DMS79 (cell line): ENCODE measurements at places on chromosomes 13 and 19.

DNA sequence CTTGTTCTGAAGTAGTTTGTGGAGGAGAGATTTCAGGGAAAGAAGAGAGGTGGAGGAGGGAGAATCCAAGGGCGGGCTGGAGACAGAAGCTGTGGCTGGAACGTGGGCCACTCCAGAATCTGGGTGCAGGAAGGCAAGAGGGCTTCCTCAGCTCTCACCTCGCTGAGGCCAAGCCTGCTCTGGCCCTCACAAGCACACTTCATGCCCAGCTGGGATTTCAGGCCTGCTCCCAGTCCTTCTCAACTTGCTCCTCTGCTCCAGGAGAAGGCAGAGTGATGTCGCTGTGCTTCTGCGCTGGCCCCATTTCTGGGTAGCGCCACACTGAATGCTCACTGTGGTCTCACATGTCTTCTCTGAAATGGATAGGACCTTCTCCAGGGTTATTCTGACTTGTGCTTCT, 328.8 kb downstream of the FGF9 start:
- no peak for DNase-seq

DNA sequence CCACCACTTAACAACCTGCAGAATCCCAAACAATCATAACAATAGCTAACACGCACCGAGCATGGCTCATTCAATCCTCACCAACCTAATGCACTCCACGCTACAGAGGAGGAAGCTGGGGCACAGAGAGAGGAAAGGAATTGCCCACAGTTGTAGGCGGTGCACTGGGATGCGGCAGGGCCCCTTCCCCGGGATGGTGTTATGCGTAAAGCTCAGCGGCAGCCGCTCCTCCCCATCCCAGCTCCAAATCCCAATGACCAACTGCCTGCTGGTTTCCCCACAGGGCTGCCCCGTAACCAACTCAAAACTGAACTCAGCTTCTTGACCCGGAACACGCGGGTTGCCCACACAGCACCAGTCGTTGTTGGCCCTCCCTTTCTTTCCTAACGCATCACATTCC, 42.2 kb downstream of the SERP2 start:
- DNase-seq, result no peak

DNA sequence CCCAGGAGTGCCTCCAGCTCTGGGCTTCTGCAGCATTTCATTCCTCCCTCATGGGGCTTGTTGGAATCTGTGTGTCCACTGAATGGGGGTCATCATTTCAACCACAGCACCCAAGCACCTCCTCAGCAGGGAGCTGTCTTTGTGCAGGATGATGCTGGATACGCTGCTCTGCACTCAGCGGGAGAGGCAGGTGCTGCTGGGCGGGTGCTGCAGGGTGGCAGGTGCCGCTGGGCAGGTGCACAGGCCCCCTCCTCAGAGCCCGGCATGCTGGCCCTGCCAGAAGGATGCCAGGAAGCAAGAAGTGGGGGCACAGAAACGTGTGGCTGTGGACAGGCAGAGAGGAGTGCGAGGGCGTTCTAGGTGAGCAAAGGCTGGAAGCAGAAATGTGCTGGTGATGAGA, 121.8 kb upstream of the VSTM2B start:
- DNase-seq, result peak; percentile 52

GRCh38 chr13:106561551-106562170, 6.3 kb downstream of the ARGLU1 start:
- no peak for DNase-seq

DNA sequence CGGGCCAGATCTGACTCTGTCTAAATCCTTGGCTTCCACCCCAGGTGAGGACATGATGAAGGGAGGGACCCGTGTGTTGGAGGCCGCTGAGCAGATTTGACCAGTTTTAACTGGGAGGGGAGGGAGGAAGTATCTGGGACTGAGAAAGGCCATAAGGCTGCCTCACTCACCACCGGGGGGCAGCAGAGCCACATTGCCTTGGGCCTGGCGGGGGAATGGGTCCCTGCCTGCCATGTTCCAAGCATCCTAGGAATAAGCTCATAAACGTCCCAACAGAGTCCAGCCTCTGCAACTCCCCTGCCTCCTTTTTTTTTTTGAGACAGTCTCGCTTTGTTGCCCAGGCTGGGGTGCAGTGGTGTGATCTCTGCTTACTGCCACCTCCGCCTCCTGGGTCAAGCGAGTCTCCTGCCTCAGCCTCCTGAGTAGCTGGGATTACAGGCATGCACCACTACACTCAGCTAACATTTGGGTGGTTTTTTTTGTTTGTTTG, 15.5 kb downstream of the MAST3 start:
- DNase-seq, result peak; percentile 39

- no peak for DNase-seq
Observed at GRCh38 chr19:5977222-5977784, 637 bp downstream of the RANBP3 start.

GRCh38 chr19:35973487-35973886, 21.5 kb upstream of the SDHAF1 start:
- no peak for DNase-seq

GRCh38 chr19:3459965-3460582, 20.3 kb downstream of the SMIM24 start:
- DNase-seq, result no peak

- no peak for DNase-seq
Observed at GRCh38 chr19:44602081-44602480, 11.3 kb upstream of the IGSF23 start.

- no peak for DNase-seq
Observed at GRCh38 chr13:106129273-106129672, 406.2 kb downstream of the EFNB2 start.

DNA sequence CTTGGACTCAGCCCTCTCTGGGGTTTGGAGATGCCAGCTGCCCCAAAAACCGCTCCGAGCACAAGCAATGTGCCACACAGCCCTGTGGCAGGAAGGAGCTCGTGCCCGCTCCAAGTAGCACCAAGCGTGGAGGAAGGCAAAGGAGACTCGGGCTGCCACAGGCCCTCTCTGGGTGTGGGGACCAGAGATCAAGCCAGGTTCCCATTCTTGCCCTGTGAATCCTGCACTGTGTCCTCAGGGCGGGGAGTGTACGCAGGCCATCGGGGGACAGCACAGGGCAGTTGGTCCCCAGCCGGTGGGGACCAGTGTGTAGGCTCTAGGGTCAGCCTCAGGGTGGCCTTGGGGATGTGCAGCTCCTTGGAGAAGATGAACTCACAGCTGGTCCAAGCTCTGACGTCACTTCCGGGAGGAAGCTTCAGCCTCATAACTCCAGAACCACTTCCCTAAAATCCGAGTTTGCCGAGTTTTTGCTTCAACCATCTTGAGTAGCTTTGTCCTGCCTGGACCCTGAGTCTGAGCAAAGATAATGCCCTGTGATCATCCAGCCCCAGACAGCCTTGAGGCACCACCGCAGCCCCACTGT, 9.3 kb upstream of the CPAMD8 start:
- DNase-seq, result no peak

DNA sequence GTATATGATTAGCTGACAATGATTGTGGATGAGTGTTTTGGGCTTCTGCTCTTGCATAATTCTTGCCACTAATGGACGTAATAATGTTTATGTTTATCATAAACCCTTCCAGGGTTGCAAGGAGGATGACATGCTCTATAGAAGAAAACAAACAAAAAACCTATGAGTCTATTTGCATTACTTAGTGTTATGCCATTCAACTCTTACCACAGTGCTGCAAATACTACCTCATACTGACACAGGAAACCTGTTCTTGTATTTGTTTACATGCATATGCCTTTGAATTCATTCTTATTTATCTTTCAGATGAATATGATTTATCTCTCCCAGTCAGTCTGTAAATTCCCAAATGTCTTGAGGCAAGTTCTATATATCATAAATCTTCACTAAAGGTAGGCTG, 39.6 kb upstream of the FREM2 start:
- DNase-seq, result no peak

GRCh38 chr19:4403005-4403761, 743 bp downstream of the CHAF1A start:
- DNase-seq, result no peak

DNA sequence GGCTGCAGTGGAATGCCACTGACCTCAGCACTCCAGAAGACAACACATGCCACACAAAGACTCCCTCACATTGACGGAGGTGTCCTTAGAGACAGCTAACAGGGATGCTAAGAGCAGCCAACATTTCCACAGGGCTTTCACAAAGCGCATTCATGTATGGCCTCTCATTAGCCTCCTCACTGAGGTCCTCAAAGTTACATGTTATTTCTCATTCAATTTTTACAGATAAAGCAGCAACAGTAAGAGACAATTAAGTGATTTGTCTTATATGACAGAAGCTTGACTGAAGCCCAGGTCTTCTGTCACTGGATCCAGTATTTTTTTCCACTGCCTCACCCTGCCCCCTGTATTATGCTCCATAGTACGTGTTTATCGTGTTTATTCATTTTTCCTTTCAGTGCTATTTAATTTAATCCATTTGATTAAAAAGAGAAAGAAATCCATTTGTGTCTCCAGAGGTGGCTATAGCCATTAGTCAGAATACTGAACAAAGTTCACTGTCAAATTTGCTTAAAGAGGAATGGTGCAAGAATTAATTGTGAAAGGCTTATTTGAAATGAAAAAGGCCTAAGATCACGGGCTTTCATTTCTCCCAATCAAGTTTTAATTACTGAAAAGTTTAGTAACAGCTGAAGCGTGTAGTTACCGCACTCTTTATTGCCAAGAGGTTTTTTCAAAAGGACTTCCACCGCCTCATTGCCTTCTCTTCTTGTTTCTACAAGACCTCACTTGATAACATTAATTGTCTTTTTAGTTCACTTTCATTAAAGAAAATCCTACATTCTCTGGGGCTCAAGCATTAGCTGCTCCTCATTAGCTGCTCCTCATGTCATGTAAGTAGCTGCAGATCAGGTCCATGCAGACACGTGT, 115.0 kb downstream of the COG6 start:
- DNase-seq, result no peak

- peak; percentile 12 for DNase-seq
Observed at GRCh38 chr19:6459262-6460098, at the start of gene SLC25A23. TSS of gene SLC25A23 (minus strand) at chr19:6459792. CDS start at chr19:6459628, 164 bp downstream.
